Hematopoietic multipotent progenitor cell treated with erythropoietin and hydrocortisone succinate and interleukin-3 and kit ligand, for 6 days (in vitro differentiated cells): ENCODE measurements at places on chromosomes 3 and 15.

DNA sequence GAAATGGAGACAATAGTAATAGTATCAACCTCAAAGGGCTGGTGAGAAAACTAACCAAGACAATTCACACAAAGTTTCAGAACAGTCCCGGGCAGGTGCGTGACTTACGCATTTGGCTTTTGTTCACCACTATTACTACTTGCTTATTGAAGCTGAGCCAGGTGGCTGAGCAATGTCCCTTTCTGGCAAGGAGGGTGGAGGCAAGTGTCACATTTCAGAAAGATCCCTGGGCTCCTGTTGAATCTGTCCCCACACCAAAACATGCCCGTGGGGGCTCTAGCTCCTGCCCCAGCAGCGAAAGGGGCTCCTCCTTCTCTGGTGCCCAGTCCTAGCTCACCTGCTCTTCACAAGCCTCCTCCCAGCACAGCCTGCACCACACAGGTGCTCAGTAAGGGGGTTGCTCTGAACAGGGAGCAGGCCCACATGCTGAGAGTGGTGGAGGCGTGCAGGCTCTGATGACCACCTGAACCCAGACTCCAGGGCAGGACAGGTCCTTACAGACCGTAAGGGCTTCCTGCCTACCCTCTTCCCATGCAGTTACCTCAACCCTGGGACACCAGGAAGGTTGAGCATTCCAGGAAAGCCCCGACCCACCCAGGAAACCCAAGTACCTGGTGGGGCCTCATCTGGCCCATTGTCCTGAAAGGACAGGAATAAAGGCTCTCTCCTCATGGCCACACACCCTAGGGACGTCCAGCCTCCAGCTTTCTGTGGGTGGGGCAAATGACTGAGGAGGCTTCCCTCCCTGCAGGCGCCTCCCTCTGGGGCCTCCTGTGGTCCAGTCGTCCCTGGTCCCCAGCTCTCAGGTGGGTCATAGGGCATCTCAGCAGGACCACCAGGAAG, 32.6 kb downstream of the SEMA7A start:
- no peak for DNase-seq

GRCh38 chr15:50183112-50183794, 1.3 kb downstream of the SLC27A2 start:
- peak; percentile 68 for DNase-seq

- DNase-seq: no peak
Observed at GRCh38 chr15:59678620-59679019, 10.5 kb downstream of the BNIP2 start.

- DNase-seq: no peak
Observed at GRCh38 chr15:70299931-70300869, 202.5 kb upstream of the TLE3 start.

DNA sequence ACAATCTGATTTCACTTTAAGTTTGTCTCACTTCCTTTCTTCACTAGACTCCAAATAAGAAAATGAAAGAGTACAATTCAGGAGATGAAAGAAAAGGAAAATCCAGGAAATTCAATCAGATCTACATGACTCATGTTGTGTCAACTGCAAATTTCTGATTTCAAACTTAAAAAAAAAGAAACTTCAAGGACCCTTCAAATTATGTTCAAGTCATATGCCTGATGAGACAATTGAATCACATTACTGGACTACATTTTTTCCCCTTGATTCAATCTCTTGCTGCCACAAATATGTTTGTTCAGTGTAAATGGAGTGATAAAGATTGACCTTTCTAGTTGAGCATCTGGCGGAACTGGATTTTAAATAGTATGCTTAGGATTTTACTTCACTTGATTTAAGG, 37.4 kb downstream of the FRMD5 start:
- no peak for DNase-seq

DNA sequence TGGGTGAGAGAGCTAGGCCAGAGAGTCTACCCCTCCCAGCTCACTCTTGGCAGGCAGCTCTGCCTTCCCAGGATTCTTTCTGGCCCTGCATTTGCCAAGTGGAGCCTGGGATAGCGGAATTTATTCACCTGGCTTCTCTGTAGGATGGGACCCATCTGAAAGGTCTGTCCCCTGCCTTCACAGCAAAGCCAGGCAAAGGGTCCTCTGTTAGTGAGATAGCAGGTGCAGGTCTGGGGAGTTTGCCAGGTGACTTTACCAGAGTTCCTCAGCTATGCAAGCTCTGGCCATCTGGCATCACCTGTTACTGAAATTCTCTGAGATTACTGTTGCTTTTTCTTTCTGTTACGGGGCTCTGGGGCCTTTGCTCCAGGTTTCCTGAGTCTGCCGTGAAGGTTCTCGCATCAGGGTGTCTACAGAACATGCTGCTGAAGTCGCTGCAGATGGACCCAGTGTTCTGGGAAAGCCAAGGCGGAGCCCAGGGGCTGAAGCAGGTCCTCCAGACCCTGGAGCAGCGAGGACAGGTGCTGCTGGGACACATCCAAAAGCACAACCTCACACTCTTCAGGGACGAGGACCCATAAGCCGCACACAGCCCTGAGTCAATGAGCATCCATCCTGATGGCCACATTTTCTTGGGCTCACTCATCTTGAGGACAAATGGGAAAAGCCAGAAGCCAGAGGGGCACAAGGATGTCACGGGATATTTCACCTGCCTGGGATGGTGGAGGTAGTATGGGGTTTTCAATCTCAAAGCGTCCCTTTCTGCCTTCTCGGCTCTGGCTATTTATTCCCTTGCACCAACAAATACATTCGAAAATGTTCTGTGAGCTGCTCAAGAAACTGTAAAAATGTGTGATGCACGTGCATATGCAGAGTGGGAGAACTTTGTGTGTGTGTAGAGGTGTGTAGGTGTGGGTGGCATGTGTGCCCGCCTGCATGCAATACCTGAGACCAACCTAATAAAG, 49.8 kb downstream of the POMGNT2 start:
- DNase-seq: no peak

GRCh38 chr3:134155446-134155845, 95.2 kb downstream of the RYK start:
- no peak for DNase-seq

DNA sequence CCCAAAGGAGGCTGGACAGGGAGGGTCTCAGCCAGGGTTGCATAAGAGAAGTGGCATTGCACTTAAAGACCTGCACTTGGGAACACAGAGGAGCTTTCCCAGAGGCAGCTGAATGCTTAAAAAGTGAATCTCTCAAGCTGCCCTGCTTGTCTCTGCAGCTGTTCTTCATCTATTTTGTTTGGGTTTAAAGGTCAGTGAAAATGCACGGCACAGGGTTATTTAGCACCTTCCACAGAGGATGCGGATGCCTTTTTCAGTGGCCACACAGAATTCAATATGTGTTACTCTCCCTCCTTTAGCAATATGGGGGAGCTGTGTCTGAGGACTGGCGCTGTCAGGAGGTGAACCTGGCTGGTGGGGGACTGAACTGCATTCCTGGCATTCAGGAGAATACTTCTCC, 22.7 kb upstream of the CTNNB1 start:
- DNase-seq: no peak

- no peak for DNase-seq
Observed at GRCh38 chr3:182808041-182808770, 14.9 kb downstream of the ATP11B start.

- DNase-seq: peak; percentile 82
Observed at GRCh38 chr3:122754929-122755328, 38.7 kb downstream of the HSPBAP1 start.

GRCh38 chr15:60993948-60994347, 235.2 kb downstream of the RORA start:
- DNase-seq: no peak

DNA sequence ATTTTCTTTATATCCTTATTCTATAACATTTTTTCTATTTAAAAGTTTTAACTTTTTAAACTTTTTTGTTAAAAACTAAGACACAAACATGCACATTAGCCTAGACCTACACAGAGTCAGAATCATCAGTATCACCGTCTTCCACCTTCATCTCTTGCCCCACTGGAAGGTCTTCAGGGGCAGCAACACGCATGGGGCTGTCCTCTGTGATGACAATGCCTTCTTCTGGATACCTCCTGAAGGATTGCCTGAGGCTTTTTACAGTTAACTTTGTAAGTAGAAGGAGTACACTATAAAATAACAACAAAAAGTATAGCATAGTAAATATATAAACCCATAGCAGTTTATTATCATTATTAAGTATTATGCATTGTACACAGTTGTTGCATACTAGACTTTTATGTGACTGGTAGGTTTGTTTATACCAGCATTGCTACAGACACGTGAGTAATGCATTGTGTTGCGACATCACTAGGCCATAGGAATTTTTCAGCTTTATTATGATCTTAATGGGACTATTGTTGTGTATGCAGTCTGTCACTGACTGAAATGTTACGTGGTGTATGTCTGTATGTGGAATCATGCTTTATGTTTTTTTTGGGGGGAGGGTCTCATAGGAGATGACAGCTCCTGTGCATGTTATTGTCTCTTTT, 18.2 kb downstream of the ATP1B3 start:
- peak; percentile 23 for DNase-seq

GRCh38 chr15:66364944-66365528, 8.6 kb upstream of the TIPIN start:
- DNase-seq: no peak

DNA sequence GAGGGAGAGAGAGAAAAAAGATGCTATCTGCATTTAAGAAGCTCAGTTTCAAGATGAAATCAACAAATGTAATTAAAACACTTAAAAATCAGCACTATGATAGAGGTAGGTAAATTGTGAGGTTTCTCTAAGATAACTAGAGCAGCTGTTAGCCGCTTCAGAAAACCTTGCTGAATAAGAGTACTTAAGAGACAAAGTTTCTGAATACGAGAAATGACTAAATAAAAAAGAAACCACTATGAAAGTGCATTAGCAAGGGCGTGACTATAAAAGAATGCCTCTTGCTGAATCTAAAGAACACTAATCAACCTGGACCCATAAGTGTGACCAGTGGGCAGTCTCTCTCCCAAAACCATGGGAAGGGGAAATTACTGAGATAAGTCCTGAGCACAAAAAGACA, 41.8 kb downstream of the IQCB1 start:
- DNase-seq: no peak

DNA sequence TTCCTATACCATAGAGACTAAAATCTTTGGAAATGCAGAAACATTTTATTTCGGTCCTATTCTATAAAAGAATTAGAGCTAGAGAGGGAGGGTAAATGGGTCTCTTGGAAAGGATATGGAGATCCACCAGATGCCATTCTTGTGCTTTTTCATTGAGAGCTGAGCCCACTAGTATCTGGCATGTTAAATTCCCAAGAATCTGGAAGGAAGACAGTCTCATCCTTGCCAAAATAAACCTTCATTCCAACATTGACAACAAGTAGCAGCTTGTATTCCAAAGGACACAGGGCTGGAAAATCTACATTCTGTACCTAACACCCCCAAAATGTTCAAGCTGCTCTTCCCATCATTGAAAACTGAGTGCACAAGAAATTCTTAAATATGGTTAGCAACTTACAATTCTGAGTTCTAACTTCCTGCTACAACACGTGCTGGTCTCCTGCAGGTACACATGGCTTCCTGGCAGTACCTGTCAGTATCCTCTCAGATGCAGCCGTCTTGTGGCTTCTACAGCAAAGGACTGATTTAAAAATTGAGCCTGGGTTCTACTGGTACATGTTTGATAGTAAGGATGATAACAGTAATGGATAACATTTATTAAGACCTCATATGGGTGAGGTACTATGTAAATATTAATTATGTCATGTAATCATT, 348.1 kb downstream of the SV2B start:
- DNase-seq: no peak

DNA sequence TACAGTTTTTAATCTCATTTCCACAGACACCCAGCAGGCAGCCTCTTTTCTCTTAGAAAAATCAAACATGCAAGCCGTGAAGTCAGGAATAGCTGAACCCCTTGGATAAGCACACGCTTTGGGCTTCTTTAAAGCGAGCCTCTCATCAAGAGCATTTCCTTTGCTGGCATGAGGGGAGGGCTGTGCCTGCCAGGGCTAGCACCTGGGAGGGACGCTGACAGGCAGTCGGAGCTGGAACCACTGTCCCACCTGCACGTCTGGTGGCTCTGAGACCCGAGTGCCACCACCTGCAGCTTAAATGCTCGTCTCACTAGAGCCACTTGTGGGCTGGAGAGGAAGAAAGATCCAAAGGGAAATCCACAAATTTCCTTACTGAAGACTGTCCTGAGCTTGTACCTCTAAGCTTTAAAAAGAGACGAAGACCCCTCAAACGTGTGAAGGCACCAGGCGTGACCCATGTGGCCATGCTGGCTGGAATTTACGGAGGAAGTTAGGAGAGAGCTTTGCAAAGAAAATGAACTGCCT, 9.4 kb downstream of the MAP6D1 start:
- no peak for DNase-seq

DNA sequence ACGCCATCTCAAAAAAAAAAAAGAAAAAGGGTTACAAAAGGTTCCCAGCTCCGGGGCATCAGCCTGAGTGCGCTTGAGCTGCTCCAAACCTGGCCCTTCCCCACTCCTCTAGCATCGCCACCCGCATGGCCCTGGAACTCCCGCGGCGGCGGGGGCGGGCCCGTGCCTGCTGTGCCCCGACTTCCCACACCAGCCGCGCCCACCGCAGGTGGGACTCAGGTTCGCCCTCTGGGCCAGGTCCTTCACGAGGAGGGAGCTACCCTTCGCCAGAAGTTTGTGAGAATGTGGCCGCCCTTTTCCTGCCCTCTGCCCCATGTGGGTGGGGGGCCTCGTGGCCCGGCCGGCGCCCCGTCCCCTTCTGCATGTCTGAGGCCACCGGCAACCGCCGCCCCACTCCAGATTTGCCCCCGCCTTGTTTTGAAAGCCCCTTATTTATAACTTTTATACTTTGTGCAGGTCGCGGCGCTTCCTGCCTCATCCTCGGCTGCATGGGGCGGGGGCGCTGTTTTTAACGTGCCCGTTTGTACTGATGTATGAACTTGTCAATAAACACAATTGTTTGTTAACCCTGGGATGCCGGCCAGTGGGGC, 507 bp upstream of the JMJD7 start:
- DNase-seq: peak; percentile 26

DNA sequence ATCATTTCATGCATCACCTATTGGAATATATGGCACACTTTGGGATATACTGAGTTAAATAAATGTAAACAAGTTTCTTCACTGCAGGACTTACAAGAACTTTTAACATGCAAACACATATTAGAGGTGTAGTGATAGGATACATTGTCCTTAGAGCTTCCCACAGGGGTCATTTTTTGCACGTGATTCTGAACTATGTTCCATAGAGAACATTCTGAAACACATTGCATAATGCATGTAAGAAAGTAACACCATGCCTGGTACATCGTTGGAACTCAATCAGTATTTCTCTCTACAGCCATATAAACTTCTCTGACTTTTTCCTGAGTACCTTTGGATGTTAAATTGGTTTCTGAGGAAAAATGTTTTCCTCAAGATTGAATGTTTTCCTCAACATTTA, 28.3 kb downstream of the MRAS start:
- DNase-seq: no peak

DNA sequence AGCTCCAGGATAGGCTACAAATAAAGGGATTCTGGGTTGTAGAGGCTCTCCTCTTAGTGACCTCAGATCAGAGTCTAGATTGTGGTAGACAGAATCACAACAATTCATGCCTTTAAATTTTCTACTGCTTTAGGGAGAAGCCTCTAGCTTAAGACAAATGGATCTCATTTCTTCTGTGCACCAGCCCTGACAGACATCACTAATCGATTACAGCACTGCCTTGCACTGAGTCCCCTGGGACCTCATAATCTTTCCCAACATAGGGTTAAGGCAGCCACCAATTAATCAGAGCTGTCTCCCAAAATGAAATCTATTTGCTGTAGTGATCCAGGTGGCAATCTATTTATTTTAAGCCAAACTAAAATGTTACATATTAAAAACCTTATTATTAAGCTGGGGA, 436.5 kb upstream of the WNT5A start:
- no peak for DNase-seq
